ENCODE measurements at places on chromosomes 6 and 20. TPM values are rescaled to one million over a fixed set of nuclear protein-coding genes. Genes with fewer than 3 reads are reported as not detected.

- no peak overlapping the region for H3K4me3 ChIP-seq
- no peak for DNase-seq
- peaks cover 23% of the 10 kb centered on the region for H3K36me3 ChIP-seq
- H3K27me3 ChIP-seq: no peaks in the 10 kb centered on the region
These were observed 9.2 kb downstream of the SHPRH start for GRCh38 chr6:145954985-145955384.

DNA sequence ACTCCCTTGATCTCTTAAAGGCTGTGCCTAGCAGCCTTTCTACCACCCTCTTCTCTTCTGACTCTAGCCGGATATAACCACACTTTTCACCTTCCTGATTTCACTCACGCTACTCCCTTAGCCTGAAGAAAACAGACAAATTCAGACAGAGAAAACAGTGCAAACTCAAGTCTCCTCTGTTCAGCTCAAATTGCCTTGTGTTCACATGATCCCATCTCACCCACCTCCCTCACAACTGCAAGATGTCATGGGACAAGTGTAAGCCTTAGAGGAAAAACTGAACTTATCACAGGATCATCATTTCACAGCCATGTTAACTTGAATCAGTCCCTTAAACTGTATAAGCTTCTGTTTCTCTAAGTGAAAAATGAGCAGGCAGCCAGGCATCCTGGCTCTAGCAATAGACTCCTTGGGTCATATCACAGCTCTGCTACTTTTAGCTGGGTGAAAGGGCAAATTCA is 66.5 kb upstream of the TENT5A start:
- no peaks in the 10 kb centered on the region for H3K27me3 ChIP-seq
- H3K36me3 ChIP-seq: no peaks in the 10 kb centered on the region
- H3K4me3 ChIP-seq: no peak overlapping the region
- no peak for DNase-seq

DNA sequence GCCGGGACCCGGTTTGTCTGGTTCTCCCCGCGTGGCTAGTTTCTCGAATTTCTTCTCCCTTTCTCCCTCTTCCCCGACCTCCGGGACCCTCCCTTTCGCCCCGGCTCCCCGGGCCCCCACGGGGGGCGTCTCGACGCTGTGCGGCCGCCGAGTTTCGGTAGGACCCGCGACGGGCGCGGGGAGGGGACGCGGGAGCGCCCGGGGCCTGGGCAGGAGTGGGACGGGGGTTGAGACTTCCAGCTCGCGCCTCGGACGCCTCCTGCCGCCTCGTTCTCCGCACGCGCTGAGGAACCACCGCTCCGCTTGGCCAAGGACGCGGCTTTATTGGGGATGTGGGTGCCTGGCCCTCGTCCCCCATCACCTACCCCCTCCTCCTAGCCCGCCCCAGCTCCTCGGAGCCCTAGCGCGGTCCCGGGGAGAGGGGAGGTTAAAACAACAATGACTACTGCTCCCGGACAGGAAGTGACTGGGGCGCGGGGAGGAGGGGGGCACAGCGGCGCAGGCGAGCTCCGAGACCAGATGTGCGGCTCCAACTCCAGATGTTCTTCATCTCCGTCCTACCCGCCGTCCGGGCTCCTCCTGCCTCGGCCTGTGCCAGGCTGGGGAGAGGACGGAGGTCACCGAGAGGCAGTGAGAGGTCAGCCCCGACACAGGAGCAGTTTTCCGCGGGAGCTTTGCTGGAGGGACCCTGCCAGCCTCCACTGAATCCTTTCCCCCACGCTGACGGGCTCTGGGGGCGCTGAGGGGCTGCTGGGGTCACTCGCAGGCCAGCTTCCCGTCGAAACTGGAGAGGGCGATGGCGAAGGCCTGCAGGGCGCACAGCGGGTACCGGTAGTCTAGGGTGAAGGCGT is 917 bp upstream of the TEAD3 start:
- H3K27me3 ChIP-seq: no peaks in the 10 kb centered on the region
- H3K27ac ChIP-seq: peak overlapping the region; percentile 76
- H3K36me3 ChIP-seq: peaks cover 19% of the 10 kb centered on the region
- H3K4me1 ChIP-seq: peaks cover 48% of the 10 kb centered on the region
- DNase-seq: peak; percentile 67

DNA sequence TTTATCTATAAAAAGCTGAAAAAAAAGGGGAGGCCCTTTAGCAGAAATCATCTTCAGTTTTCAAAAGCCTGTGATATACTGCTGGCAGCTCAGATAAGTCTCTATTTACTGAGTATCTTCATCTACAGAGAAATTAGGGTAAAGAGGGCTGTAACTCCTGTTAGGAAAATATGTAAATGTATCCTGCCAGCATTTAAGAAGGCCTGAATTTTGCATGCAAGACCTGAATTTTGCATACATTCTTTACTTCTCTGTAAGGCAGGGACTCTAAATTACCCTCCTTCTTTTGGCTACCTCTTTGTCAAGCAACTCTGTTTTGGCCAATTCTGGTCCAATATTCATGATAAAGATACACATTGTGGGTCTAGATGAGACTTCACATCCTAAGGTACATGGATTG is 150.6 kb upstream of the SPACA1 start:
- DNase-seq: no peak
- H3K27me3 ChIP-seq: no peaks in the 10 kb centered on the region
- no peaks in the 10 kb centered on the region for H3K36me3 ChIP-seq
- H3K27ac ChIP-seq: no peak overlapping the region
- H3K4me3 ChIP-seq: no peak overlapping the region

DNA sequence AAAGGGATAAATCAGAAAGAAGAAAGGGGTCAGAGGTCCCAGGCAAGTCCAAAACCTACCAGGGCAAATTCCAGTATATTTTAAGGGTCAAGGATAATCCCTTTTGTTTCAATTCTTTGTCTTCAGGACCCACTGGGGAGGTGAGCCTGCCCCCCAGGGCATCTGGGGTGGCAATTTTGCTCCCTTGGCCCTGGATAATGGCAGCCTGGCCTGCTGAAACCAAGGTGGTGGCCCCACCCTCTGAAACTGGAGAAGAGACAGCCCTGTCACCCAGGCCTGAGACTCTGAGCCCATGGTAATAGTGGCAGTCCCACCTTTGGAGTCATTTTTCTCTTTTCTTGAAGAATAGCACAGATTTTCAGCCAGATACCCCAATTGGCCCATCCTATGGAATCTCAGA is 118.1 kb downstream of the C6orf58 start:
- no peak overlapping the region for H3K27ac ChIP-seq
- DNase-seq: no peak
- no peaks in the 10 kb centered on the region for H3K27me3 ChIP-seq
- H3K4me1 ChIP-seq: no peaks in the 10 kb centered on the region
- no peak overlapping the region for H3K4me3 ChIP-seq

TSPYL4 gene
- 23.1 TPM for total RNA-seq

DNA sequence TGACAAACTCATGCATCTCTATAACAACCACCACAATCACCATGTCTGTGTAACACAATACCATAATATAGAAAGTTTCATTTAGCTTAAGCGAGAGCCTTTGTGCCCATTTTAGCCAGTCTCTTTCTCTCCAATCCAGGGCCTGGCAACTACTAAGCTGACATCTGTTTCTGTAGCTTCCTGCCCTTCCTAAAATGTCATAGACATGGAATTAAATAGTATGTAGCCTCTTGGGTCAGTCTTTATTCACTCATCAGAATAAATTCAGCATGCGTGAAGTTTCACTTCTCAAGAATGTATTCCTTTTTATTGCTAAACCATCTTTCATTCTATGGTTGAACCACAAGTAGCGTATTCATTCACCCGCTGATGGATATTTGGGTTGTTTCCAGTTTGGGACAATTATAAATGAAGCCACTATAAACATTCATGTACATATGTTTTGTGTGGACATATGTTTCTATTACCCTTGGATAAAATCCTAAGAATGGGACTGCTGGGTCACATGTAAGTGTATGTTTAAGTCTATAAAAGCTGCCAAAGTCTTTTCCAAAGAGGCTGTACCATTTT is 1.7 kb upstream of the TREM2 start:
- H3K27ac ChIP-seq: no peak overlapping the region
- peaks cover 14% of the 10 kb centered on the region for H3K27me3 ChIP-seq
- H3K4me1 ChIP-seq: no peaks in the 10 kb centered on the region
- no peak for DNase-seq

PPIL6 gene
- 0.29 TPM for total RNA-seq

SLC17A3 gene
- not detected for total RNA-seq

GRCh38 chr6:156182356-156182755 is 594.8 kb upstream of the ARID1B start:
- no peaks in the 10 kb centered on the region for H3K4me1 ChIP-seq
- H3K36me3 ChIP-seq: no peaks in the 10 kb centered on the region

DNA sequence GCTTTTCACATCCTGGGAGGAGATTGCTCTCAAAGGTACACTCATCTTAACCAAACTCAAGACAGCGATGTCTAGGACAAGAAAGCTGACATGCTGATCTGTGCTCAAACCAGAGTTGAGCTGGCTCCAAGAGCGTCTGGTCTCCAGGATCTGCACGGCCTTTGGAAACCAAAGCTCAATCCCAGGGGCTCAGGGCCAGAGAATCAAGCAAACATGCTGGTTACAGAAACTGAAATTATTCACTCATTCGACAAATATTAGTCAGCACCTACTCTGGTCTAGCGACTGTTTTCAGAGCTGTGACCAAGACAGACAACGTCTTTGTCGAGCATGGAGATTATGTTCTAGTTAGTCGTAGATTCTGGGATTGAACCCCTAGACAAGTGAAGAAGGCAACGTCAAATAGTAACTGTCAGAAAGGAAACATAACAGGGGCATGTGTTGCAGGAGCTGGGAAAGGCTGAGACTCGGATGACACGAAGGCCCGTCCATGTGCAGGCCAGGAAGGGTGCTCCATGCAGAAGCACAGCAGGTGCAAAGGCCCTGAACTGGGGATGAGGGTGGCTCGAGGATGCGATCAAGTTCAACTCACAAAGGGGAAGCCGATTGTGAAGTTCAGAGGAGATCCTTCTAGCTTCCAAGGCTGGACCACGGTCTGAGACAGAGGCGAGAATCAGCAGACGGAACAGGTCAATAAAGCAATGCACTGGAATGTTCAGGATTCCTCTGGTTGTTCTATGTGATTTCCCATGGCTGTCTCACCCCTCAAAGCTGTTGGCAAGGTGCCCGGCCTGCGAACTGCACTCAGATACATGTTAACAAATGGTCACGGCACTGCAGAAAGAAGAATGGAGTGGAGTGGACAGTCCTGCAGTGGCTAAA is 12.5 kb upstream of the PCK1 start:
- no peak for DNase-seq
- H3K36me3 ChIP-seq: no peaks in the 10 kb centered on the region
- H3K4me1 ChIP-seq: no peaks in the 10 kb centered on the region
- peaks cover 30% of the 10 kb centered on the region for H3K27me3 ChIP-seq

DNA sequence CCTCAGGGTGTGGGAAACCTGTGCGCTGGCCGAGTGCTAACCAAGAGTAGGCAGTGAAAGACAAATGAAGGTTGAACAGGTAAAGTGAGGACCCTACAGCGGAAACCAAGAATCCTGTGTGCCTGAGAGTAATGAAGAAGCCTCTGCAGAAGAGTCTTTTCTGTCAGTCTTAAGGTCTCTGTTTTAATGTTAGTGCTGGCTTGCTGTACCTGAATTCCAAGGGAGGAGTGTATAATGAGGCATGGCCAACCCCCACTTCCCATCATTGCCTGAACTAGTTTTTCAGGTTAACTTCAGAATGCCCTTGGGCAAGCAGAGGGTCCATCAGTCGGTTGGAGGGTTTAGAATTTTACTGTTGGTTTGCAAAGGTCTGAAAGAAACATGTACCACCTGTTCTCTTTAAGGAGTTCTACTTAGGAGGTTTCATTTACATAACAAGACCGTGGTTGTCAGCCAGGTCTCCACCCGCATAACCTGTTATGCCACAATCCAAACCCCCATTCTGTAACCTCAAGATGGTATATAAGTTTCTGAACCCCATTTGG is 589 bp upstream of the PDCD2 start:
- DNase-seq: no peak
- H3K36me3 ChIP-seq: peaks cover 44% of the 10 kb centered on the region
- H3K4me3 ChIP-seq: peak overlapping the region; percentile 99

GRCh38 chr20:57162362-57162652 is 104.1 kb downstream of the BMP7 start:
- H3K36me3 ChIP-seq: no peaks in the 10 kb centered on the region
- no peaks in the 10 kb centered on the region for H3K4me1 ChIP-seq
- no peak overlapping the region for H3K4me3 ChIP-seq
- DNase-seq: no peak
- H3K27me3 ChIP-seq: no peaks in the 10 kb centered on the region

DNA sequence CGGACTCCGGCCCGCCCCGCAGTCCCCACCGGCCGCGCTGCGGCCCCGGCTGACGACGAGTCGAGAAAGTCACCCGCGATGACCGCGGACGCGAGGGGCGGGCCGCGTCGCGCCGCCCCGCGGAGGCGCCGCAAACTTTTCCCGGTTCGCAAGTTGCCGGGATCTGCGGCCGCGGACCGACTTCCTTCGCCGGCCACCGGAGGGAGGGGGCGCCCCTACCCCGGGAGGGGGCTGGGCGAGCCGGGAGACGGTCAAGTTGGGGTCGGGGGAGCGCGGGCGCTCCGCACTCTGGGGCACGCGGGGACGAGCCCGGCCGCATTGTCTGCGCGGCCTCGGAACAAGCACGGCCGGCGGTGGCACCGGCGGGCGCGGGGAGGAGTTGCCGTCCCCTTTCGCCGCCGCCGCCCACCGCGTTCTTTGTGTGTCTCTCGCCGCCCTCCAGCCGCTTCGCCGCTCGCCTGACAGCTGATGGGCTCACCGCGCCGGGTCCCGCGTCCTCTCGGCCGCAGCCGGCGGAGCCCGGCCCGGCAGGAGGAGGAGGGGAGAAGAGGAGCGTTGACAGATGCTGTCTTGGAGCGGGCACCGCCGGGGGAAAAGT is 131.6 kb downstream of the OGFRL1 start:
- H3K4me3 ChIP-seq: peak overlapping the region; percentile 94
- DNase-seq: peak; percentile 56
- peaks cover 17% of the 10 kb centered on the region for H3K4me1 ChIP-seq
- peak overlapping the region; percentile 66 for H3K27ac ChIP-seq
- peaks cover 39% of the 10 kb centered on the region for H3K36me3 ChIP-seq

PTK6 gene
- not detected for total RNA-seq

SNPH gene
- total RNA-seq: 3.3 TPM

DNA sequence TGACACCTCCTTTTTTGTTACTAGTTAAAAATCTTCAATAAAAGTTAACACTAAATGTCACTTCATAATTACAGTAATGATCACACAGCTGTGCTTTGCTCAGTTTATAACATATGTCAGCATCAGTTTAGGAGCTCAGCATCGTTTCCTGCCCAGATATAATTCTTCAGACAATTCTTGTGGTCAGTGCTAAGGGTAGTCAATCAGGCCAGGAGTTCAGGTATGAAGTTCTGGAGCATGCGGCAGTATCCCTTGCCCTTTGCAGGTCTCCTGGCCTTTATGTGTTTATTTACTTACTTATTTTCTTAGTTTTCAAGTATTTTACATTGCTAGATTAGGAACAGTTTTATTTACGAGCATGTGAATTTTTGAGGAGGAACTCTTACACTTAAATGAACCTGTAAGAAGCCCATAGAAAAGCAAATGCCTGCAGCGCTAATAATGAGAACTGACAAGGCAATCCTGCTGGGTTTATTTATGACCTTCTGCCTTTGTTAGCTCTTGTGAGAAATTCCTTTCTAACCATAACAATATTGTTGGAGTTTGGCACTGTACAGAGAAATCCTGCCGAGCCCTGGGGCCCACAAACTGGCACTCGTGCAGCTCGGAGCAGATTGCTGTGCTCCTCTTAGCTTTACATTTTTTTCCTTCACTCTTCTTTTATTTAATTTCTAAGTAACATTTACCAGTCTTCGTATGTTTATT is 252.8 kb downstream of the TMEM242 start:
- H3K27ac ChIP-seq: no peak overlapping the region
- no peaks in the 10 kb centered on the region for H3K36me3 ChIP-seq
- H3K27me3 ChIP-seq: no peaks in the 10 kb centered on the region
- no peak for DNase-seq

GCNT2 gene
- 27.3 TPM for total RNA-seq

GRCh38 chr6:36559011-36559793 is 11.9 kb upstream of the STK38 start:
- no peak for DNase-seq
- H3K4me3 ChIP-seq: no peak overlapping the region
- no peaks in the 10 kb centered on the region for H3K27me3 ChIP-seq
- H3K27ac ChIP-seq: no peak overlapping the region
- H3K4me1 ChIP-seq: peaks cover 23% of the 10 kb centered on the region
